ENCODE measurements at places on chromosomes 6 and 20.
A peak's percentile ranks its signal among the peaks of the same experiment; 100 is the strongest.

GRCh38 chr20:24665741-24666191 lies 196.3 kb downstream of the SYNDIG1 start:
- no peak for DNase-seq
- H3K4me3 ChIP-seq, result no peak overlapping the region
- no peaks in the 10 kb centered on the region for H3K4me1 ChIP-seq

- no peaks in the 10 kb centered on the region for H3K27me3 ChIP-seq
- no peak for DNase-seq
- peaks cover 35% of the 10 kb centered on the region for H3K36me3 ChIP-seq
- peaks cover 47% of the 10 kb centered on the region for H3K4me1 ChIP-seq
- H3K27ac ChIP-seq, result peak overlapping the region; percentile 16
Observed at GRCh38 chr6:118808793-118809638, 84.9 kb upstream of the ASF1A start.

DNA sequence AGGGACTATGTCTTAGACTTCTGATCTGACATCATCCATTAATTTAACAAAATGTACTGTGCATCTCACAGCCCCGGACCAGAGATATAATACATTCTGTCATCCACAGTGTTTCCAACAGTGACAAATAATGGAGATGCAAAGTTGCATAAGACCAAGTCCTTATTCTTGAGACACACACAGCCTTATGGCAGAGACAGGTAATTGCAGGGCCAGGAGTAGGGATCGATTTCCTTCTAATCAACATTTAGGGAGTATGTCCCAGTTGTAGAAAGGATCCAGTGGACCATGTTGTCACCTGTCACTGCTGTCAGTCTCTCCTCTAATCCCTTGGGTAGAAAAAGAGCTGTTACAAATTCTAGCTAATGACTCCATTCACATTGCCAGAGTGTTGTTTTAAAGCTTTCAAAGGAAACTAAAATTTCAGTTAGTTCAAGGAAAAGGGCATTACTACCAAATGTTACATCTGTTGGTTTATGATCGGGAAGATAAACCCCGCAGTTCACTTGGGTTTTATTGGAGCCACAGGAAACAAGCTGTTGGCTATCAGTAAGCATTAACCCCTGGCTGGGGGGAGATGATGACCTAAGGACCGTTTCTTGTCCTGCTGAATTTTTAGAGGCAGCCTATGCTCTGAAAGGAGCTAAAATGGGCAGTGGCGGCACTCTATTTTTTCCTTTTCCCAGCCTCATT lies 111.4 kb upstream of the ATXN1 start:
- H3K4me3 ChIP-seq, result no peak overlapping the region
- peaks cover 3% of the 10 kb centered on the region for H3K4me1 ChIP-seq
- H3K27ac ChIP-seq, result no peak overlapping the region
- no peak for DNase-seq

DNA sequence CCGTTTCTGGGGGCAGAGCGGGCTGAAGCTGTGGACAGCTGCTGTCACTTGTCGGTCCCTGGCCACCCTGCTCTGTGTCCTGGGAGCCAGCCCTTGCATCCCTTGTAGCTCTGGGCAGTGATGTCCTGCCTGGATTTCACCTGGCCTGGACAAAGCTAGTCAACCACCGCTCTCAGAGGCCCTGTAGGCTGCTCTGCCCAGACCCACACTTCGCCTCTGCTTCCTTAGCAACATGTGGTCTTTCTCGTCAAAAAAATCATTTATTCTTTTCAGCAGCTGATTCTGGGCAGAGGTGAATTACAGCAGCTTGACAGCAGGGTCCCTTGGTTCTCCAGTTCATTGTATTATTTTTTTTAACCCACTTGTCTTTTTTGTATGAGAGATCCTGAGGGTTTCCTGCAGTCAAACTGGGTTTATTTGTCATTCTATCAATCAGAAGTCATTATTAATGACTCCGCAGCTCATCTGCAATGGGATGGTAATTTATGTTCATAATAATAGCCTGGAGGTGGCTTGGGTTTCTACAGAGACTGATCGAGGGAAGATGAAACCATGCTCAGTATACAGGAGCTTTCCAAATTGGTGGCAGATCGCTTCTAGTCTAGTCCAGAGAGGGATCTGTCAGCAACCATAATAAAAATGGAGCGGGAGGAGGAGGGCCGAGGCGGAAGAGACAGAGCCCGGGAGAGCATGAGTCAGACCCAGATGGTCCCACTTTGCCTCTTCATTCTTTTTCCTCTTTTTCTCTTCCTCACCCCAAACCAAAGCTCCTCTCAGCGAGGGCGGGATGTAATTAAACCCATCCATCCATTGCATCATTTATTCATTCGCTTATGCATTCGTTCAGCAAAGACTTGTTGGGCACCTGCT lies 22.4 kb downstream of the EDN3 start:
- H3K27me3 ChIP-seq, result no peaks in the 10 kb centered on the region
- no peak overlapping the region for H3K27ac ChIP-seq
- DNase-seq, result no peak
- no peak overlapping the region for H3K4me3 ChIP-seq

DNA sequence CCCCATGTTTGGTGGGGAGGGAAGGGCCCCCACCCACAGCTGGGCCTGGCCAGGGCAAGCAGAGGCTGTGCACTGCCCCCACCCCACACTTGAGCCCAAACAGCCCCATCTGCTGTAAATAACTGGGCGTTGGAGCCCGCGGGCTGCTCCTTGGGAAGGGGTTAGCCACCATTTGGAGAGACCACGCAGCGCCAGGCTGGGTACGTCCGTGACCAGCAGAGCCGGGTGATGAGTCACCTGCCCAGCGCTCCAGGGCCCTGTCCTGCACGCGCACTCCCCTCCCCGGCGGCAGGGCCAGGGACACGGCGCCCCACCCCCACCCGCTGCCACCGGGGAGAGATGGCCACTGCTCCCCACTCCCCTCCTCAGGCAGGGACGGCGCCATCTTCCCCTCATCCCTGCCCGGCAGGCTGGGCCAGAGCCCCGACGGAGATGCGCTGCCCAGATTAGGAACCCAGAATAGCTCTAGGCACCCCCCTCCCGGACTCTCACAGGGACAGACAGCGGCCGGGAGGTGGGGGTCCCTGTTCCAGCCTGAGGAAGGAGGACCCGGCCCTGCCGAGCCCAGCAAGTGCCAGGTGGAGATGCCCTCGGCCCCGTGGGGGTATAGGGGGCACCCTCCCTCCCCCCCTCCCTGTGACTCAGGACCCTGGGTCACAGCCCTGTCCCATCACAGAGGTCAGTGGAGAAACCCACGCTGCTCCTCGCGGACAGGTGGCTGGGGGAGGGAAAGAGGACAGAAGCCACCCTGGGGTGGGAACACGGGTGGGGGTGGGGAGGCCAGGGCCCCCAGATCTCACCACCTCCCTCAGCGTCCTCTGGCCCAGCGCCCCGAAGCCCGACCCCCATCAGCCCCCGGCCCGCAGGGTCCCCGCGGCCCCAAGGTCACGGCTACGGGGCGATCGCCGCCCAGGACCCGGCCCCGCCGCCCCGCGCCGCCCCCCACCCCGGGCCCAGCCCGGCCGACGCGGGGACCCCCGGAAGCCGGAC lies 642 bp downstream of the EEF1A2 start:
- no peak overlapping the region for H3K27ac ChIP-seq
- peaks cover 2% of the 10 kb centered on the region for H3K4me1 ChIP-seq
- no peak for DNase-seq

DNA sequence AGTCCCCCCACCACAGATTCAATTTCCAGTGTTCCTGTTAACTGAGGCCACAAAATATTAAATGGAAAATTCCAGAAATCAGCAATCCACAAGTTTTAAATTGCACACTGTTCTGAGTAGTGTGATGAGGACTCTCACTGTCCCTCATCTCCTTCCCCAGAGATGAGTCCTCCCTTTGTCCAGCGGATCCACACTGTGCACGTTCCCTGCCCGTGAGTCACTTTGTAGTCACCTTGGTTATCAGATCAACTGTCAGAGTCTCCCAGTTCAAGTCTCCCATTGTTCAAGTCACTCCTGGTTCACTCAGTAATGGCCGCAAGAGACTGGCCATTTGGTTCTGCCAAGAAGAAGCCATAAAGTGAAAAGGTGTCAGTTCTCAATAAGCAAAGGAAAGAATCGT lies 168.6 kb upstream of the AFDN start:
- no peak overlapping the region for H3K4me3 ChIP-seq
- DNase-seq, result no peak
- H3K4me1 ChIP-seq, result no peaks in the 10 kb centered on the region

DNA sequence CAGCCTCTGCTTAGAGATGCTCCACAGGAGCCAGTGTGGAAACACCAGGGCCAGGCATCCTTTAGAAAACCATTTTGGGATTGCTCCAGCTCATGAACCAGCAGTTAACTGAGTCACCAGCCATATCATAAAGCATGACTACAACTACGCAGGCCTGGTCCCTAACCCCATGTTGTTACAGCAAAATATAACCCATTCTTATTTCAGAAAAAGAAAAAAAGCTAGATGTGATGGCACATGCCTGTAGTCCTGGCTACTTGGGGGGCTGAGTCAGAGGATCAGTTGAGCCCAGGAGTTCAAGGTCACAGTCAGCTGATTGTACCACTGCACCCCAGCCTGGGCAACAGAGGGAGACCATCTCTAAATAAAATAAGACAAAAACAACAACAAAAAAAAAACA lies 36.8 kb downstream of the C6orf15 start:
- H3K27ac ChIP-seq, result no peak overlapping the region
- no peaks in the 10 kb centered on the region for H3K36me3 ChIP-seq
- peaks cover 1% of the 10 kb centered on the region for H3K4me1 ChIP-seq

GRCh38 chr6:5249451-5250122 lies 11.2 kb downstream of the LYRM4 start:
- no peak overlapping the region for H3K4me3 ChIP-seq
- peaks cover 2% of the 10 kb centered on the region for H3K4me1 ChIP-seq
- H3K36me3 ChIP-seq, result peaks cover 26% of the 10 kb centered on the region
- H3K27ac ChIP-seq, result no peak overlapping the region
- DNase-seq, result no peak

GRCh38 chr6:7910654-7911344 lies at the start of gene TXNDC5:
TXNDC5 (minus strand) TSS chr6:7910788; CDS start chr6:7910776, 12 bp downstream.
- peaks cover 9% of the 10 kb centered on the region for H3K36me3 ChIP-seq
- H3K27ac ChIP-seq, result peak within 1 kb of the TSS; percentile 75
- H3K4me3 ChIP-seq, result peak within 1 kb of the TSS; percentile 90
- H3K4me1 ChIP-seq, result peaks cover 12% of the 10 kb centered on the region
- peaks cover 1% of the 10 kb centered on the region for H3K27me3 ChIP-seq

GRCh38 chr6:35014341-35014740 lies 125.3 kb downstream of the ANKS1A start:
- H3K27ac ChIP-seq, result no peak overlapping the region
- no peak for DNase-seq
- no peak overlapping the region for H3K4me3 ChIP-seq
- H3K4me1 ChIP-seq, result peaks cover 17% of the 10 kb centered on the region
- peaks cover 7% of the 10 kb centered on the region for H3K27me3 ChIP-seq

DNA sequence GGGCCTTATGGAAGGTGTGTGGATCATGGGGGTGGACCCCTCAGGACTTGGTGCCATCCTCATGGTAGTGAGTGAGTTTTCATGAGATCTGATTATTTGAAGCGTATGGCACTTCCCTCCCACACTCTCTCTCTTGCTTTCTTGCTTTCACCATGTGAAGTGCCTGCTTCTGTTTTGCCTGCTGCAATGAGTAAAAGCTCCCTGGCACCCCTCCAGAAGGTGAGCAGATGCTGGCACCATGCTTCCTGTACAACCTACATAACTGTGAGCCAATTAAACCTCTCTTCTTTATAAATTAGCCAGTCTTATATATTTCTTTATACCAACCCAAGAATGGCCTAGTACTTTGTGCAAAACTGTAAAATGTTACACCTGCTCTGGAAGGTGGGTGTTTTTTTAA lies 396.8 kb upstream of the HS3ST5 start:
- no peaks in the 10 kb centered on the region for H3K36me3 ChIP-seq
- DNase-seq, result no peak
- no peaks in the 10 kb centered on the region for H3K27me3 ChIP-seq
- H3K27ac ChIP-seq, result no peak overlapping the region
- no peak overlapping the region for H3K4me3 ChIP-seq
- H3K4me1 ChIP-seq, result no peaks in the 10 kb centered on the region

GRCh38 chr20:34581341-34582184 lies 23.0 kb downstream of the MAP1LC3A start:
- H3K27ac ChIP-seq, result peak overlapping the region; percentile 77
- H3K4me1 ChIP-seq, result peaks cover 26% of the 10 kb centered on the region
- H3K4me3 ChIP-seq, result no peak overlapping the region
- DNase-seq, result no peak
- H3K27me3 ChIP-seq, result no peaks in the 10 kb centered on the region
- H3K36me3 ChIP-seq, result peaks cover 15% of the 10 kb centered on the region

- DNase-seq, result no peak
- H3K27me3 ChIP-seq, result no peaks in the 10 kb centered on the region
- no peaks in the 10 kb centered on the region for H3K36me3 ChIP-seq
Observed at GRCh38 chr6:121816906-121817540, 381.6 kb downstream of the GJA1 start.

GRCh38 chr20:61608275-61609085 lies 356.4 kb downstream of the CDH4 start:
- H3K36me3 ChIP-seq, result no peaks in the 10 kb centered on the region
- H3K27ac ChIP-seq, result no peak overlapping the region

- H3K36me3 ChIP-seq, result peaks cover 74% of the 10 kb centered on the region
- peaks cover 58% of the 10 kb centered on the region for H3K4me1 ChIP-seq
- no peaks in the 10 kb centered on the region for H3K27me3 ChIP-seq
- DNase-seq, result no peak
- no peak overlapping the region for H3K27ac ChIP-seq
Observed at GRCh38 chr6:106197441-106197840, 111.3 kb downstream of the PRDM1 start.

GRCh38 chr20:40462566-40462965 lies 226.5 kb downstream of the MAFB start:
- H3K4me3 ChIP-seq, result no peak overlapping the region
- no peaks in the 10 kb centered on the region for H3K36me3 ChIP-seq

DNA sequence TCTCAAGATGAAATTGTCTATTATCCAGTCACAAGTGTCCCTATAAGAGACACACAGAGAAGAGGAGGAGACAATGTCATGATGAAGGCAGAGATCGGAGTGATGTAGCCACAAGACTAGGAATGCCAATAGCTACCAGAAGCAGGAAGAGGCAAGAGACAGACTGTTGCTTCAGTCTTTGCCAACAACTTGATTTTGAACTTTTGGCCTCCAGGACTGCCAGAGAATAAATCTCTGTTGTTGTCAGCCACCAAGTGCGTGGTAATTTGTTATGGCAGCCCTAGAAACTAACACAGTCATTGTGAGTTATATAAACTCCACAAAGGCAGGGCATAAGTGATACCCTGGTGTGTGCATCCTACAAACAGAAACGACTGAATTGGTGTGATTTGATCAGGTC lies 517.0 kb downstream of the BTBD3 start:
- no peaks in the 10 kb centered on the region for H3K27me3 ChIP-seq
- H3K4me3 ChIP-seq, result no peak overlapping the region
- H3K36me3 ChIP-seq, result no peaks in the 10 kb centered on the region
- H3K4me1 ChIP-seq, result no peaks in the 10 kb centered on the region

GRCh38 chr20:8457978-8458377 lies 325.9 kb downstream of the PLCB1 start:
- no peak overlapping the region for H3K27ac ChIP-seq
- H3K36me3 ChIP-seq, result no peaks in the 10 kb centered on the region
- no peak for DNase-seq
- H3K4me3 ChIP-seq, result no peak overlapping the region

DNA sequence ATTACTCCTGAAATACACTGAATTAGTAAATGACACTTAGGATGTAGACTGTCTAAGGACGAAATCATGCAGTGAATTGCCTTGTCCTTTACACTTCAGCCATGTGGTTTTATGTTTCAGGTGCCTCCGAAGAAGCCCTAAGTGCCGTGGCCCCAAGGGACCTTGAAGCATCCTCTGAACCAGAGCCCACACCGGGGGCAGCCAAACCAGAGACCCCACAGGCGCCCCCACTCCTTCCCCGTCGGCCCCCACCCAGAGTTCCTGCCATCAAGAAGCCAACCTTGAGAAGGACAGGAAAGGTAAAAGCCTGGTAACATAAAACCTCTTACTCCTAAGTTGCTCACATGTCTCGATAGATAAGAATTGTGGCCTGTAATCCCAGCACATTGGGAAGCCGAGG lies 75.3 kb downstream of the SERAC1 start:
- no peak for DNase-seq
- H3K27ac ChIP-seq, result no peak overlapping the region
- H3K27me3 ChIP-seq, result no peaks in the 10 kb centered on the region
- H3K4me3 ChIP-seq, result no peak overlapping the region

Measured in activated T-helper 2 cell treated with anti-CD3 and anti-CD28 coated beads, Interferon-gamma antibody, Interleukin-2, Interleukin-4, amounts not matched to agents 10 μg/mL and 5 μg/mL and 100 μg/mL, durations not matched to agents 14 hours and 24 hours and 36 hours (primary cell).